ENCODE measurements at places on chromosomes 6 and 20.

GRCh38 chr20:24493661-24494459 is 24.4 kb downstream of the SYNDIG1 start:
- no peak for DNase-seq

DNA sequence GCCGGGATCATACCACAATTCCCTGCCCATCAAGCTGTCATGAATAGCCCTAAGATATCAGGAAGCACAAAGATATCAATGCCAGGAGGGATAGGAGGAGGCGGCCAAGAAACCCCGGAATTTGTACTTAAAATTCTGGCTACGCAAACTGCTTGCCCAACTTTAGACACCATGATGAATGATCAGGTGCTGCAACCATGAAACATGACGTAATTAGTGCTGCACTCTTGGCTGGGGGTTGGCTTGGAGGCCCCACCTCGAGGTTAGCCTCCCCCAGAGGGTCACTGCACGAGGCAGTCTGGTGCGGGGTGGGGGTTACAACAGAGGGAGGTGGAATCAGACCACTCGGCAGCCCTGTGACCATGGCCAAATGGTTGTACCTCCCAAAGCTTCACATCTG is 8.9 kb downstream of the SIRPA start:
- DNase-seq: no peak

DNA sequence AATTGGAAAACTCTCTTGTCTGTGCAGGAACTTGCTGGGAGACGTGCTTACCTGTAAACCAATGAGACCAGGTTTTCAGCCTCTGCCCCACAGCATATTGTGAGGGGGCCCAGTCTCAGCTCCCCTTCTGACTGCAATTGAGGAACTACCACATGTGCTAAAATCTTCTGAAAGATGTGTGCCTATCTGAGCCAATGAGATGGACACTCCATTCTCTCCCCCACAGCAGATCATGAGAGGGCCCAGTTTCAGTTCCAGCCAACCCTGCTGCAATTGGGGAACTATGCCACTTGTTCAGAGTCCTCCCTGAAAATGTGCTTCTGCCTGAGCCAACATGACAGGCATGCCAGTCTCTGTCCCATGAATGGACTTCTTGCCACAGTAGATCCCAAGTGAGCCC is 20.9 kb upstream of the PI3 start:
- no peak for DNase-seq

GRCh38 chr20:15613530-15613929 is 959.7 kb downstream of the KIF16B start:
- DNase-seq: no peak

GRCh38 chr6:3850451-3851203 is 1.5 kb downstream of the FAM50B start:
- no peak for DNase-seq

DNA sequence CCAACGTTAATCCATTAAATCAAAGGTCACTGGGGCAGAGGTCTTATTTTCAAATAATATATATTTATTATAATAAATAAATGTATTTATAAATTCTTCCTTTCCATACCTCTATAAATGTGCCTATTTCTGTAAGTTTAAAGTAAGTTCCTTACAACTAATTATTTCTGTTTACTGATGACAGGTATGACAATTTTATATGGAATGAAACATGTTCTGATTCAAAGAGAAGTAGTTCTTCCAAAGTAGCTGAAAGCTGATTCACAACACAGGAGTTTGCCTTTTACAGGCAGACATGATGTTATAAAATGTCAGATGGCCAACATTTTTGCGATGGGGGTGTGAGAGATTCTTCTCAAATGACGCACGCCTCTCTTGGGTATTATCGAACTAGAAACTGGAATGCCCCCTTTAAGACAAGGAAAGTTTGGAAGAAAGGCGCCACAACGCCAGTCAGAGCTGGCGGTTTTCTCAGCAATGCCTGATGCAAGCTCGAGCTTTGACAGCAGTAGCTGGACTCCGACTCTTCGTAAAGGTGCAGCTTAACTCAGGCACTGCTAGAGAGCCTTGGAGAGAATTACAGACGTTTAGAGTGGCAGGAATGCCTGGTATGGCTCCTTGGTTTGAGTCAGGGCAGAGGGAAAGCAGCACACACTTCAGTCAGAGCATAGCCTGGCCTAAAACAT is 92.1 kb downstream of the FOXC1 start:
- no peak for DNase-seq

DNA sequence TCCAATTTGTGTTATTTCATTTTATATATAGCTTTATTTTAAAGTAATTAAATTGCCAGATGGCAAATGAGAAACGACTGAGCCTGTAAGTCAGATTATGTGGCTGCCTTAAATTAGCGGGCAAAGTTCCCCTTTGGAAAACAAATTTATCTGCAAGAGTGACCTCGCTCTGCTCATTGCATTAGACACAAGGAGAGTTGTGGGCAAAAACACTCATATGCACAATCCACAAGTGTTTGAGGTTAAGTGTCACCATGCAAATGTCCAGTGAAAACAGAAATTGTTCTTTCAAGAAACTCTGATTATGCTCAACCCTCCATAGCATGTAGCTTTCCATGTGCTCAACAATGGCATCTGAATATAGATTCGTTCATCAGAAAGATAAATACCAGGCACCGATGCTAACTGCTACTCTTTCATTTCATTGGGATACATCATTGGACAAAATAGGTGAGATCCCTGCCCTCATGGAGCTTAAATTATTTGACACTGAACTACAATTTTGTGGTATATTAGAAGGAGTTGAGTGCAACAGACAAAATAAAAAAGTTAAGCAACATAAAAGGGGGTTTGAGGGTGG is 1.7 kb upstream of the NHSL1 start:
- no peak for DNase-seq

DNA sequence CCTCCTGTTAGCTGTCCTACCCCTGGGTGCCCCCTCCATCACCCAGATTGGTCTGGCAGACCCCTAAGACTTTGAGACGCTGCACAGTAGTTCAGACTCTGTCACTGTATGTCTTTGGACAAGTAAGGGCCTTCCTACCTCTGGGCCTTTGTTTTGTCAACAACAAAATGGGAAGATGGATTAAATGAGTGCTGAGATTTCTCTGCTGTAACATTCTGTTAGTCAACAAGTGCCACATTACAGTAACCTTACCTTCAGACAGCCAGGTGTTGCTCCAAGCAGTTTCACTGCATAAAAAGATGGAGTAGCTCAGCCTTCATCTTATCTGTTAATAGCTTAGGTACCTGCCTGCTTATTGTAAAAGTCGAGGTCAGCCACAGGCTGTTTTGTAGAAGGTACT is 16.0 kb downstream of the CHMP4B start:
- no peak for DNase-seq
